ENCODE measurements at places on chromosomes 6 and 20.

DNA sequence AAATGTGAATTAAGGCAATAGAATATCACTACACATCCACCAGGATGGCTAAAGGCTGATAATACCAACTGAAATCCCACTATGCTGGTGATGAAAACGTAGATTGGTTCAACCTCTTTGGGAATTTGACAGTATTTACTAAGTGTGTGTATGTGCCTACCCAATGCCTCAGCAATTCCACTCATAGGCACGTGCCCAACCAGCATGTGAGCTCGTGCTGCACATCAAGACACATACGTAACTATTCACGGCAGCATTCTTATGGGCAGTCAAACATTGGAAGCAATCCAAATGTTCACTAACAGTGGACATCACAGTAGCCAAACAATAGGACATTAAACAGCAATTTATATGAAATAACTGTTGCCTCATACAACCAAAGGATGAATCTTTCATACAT is 15.7 kb upstream of the AFDN start:
- no peaks in the 10 kb centered on the region for H3K36me3 ChIP-seq
- no peaks in the 10 kb centered on the region for H3K27me3 ChIP-seq
- peaks cover 7% of the 10 kb centered on the region for H3K4me1 ChIP-seq
- no peak overlapping the region for H3K4me3 ChIP-seq

DNA sequence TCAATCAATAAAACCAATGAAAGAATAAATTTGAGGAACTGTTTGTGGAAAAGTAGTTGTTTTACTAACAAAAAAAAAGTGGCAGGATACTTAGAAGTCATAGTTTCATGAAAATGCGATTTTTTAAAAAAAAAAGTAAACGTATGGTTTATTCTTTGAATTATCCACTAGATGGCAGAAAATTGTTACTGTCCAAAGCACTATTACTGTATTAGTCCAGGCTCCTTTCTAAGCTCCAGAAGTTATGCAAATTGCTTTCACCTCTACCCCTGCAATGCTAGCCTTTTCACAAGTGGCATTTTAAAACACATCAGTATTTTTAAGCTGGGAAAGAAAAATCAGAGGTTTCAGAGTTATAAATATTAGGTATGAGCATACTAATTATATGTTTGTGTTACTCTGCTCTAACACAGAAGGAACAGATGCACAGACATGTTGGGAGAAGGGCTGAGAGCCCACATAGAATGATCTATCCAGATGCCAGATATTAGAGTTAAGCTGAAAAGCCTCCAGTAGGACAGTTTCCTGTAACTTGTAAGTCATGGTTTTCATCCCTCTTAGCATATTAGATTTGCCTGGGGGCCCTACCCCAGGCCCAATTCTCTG is 63.9 kb downstream of the FHL5 start:
- H3K27ac ChIP-seq: no peak overlapping the region
- H3K4me1 ChIP-seq: peaks cover 3% of the 10 kb centered on the region
- H3K36me3 ChIP-seq: no peaks in the 10 kb centered on the region
- no peak for DNase-seq
- H3K4me3 ChIP-seq: no peak overlapping the region

- H3K27me3 ChIP-seq: no peaks in the 10 kb centered on the region
- H3K4me1 ChIP-seq: peaks cover 4% of the 10 kb centered on the region
- no peak overlapping the region for H3K4me3 ChIP-seq
- DNase-seq: no peak
- H3K36me3 ChIP-seq: peaks cover 13% of the 10 kb centered on the region
- no peak overlapping the region for H3K27ac ChIP-seq
Observed at GRCh38 chr6:43789447-43789846, 19.4 kb downstream of the VEGFA start.

DNA sequence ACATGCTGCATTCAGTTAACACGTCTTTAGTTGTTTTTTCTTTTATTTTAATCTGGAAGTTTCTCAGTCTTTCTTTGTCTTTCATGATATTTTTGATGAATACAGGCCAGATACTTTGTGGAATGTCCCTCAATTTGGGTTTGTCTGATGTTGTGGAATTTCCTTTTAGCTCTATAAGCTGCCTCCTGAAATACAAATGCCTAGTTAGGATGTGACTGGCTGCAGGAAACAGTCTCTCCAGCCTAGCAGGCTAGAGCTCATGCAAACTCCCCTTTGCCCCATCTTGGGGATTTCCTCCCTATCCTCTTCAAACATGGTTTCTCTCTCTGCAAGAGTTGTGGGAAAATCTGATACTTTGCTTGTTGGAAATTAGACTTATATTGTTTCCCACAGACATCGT is 89.3 kb upstream of the JAG1 start:
- H3K27me3 ChIP-seq: peaks cover 5% of the 10 kb centered on the region
- no peak overlapping the region for H3K4me3 ChIP-seq
- DNase-seq: no peak
- no peaks in the 10 kb centered on the region for H3K36me3 ChIP-seq
- no peak overlapping the region for H3K27ac ChIP-seq
- H3K4me1 ChIP-seq: no peaks in the 10 kb centered on the region

- H3K4me3 ChIP-seq: no peak overlapping the region
- DNase-seq: no peak
- H3K27ac ChIP-seq: no peak overlapping the region
- H3K36me3 ChIP-seq: no peaks in the 10 kb centered on the region
Observed at GRCh38 chr6:89970072-89970471, 75.8 kb downstream of the GJA10 start.

- no peak overlapping the region for H3K4me3 ChIP-seq
- H3K4me1 ChIP-seq: peaks cover 6% of the 10 kb centered on the region
- no peak for DNase-seq
- H3K27me3 ChIP-seq: no peaks in the 10 kb centered on the region
Observed at GRCh38 chr20:16158090-16158975, 414.9 kb downstream of the KIF16B start.

DNA sequence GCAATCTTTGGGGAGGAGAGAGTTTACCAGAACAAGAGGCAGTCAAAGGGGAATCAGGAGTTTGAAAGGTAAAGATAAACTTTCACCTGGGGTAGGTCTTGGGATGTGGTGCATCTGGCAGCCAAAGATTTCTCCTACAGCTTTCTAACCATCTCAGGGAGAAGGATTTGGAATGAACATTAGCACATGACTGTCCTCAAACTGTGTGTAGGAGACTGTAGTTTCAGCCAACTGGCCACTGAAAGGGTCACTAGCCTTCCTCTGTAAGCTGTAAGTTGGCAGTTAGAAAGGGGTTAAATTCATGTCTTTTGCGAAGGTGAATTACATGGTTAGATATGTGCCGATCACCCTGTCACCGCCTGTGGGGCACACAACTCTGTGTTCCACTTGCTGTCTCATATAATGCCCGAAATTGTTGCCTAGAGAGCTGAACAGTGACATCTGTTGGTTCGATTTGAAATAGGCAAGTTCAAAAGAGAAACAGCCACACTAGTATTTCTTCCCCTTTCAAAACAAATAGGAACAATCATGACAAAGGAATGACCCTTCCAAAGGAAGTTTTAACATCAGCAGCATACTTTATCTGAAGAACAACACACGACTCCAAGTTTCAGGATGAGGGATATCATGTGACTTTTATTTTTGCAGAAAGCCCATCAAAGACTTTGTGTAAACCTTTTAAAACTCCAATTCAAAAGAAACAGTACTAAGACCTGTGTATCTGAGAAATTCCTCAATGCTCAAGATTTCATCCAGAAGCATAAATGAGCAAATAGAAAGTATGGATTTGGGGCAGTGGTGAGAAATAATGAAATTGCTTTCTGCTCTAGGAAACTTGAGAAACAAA is 1.1 kb upstream of the OPN5 start:
- no peak overlapping the region for H3K4me3 ChIP-seq
- no peak overlapping the region for H3K27ac ChIP-seq
- no peak for DNase-seq
- H3K27me3 ChIP-seq: no peaks in the 10 kb centered on the region
- H3K4me1 ChIP-seq: peaks cover 15% of the 10 kb centered on the region

DNA sequence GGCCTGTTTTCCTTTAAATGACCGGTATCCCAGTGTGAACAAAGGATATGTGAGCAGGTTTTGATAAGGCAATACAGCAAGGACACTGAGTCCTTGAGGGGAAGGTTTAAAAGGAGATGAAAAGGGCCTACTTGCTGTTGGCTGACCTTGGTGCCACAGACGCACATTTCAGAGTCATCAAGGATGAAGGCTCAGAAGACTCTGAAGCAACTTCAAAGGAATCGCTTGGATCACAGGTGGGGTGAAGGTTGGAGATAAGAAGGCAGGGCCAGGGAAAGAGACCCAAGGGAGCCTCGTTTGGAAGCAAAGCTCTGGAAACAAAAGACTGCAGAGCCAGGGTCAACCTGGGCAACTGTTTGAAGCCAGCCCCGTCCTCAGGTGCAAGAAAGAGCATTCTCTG is 30.1 kb upstream of the PNPLA1 start:
- DNase-seq: no peak
- peaks cover 4% of the 10 kb centered on the region for H3K27me3 ChIP-seq
- peak overlapping the region; percentile 41 for H3K27ac ChIP-seq
- H3K36me3 ChIP-seq: no peaks in the 10 kb centered on the region

Measured in progenitor cell of endocrine pancreas (in vitro differentiated cells).